NCI-H2081 (cell line): ENCODE measurements at places on chromosomes 1 and 21.

GRCh38 chr1:40847023-40847745 lies 15.0 kb downstream of the CITED4 start:
- DNase-seq = no peak

- DNase-seq = no peak
Observed at GRCh38 chr21:14762734-14763694, 216.9 kb upstream of the SAMSN1 start.

GRCh38 chr1:201937624-201938213 lies 8.6 kb downstream of the LMOD1 start:
- DNase-seq = no peak

DNA sequence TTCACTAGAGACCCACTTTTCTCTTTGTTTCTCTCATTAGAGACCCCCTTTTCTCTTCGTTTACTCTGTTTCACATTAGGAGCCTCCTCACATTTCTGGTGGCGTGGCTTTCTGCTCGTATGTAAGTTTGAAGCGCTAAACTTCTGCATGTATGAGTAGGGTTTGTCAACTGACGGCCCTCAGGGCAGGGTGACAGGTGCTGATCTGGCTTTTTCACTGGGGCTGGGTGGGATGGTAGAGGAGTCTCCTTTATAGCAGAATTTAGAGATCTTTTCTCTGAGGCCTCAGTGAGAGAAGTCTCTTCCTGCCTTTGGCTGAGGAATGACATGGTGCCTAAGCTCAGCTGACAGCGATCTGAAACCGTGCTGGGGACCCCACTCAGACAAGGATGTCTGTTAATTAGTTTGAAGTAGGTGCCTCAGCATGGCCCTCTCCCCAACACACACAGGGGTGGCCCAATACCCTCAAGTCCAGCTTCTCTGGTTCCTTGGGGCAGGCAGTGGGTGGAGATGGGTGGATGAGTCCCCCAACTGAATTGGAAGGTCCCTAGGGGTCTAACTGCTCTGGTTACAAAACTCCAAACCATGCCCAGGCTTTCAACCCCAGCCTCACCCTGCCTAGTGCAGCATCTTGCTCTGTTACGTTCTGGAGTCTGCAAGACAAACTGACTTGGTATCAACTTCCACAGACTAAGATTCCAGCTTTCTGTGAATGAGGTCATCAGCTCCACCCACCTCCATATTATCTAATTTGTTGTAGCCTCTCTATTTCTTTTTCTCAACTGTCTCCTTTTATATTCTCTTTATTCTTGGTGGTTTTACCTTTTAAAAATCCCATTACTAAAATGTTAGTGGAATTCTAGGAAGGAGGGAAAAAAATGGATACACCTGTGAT lies 3.2 kb downstream of the SLC1A7 start:
- DNase-seq = no peak

DNA sequence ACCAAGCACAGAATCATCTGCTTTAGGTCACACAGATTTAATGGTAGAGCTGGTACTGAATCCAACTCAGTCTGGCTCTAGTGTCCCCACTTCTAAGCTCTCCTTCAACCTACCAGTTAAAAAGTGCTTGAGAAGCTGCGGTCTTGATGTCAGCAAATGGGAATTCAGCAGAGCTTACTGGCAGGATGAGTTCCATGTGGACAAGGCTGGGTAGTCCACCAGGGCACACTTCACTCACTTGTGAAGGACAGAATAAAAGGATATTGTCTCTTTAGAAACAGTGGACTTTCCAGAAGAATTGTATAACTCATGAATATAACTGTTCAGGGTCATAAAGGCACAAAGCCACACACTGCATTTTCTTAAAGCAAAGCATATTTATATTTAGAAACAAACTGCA lies 35.1 kb upstream of the GUCA2B start:
- DNase-seq = no peak

DNA sequence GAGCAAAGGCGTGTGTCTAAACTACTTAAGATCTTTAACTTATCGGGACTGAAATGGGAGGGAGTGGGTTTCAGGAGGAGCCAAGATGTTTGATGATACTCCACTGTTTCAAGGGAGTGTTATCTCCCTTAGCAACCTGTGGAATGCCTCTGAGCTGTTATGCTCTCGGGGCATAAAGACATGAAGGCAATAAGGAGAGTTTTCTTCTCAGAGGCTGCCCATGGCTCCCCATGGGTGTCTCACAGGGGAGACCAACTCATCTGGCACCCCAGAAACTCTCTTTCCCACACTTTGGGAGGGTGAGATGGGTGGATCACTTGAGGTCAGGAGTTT lies 130.0 kb downstream of the LIPI start:
- DNase-seq = no peak

- DNase-seq = no peak
Observed at GRCh38 chr1:154765970-154766369, 104.1 kb downstream of the KCNN3 start.

GRCh38 chr1:244239261-244239770 lies 188.2 kb downstream of the ZBTB18 start:
- DNase-seq = no peak

DNA sequence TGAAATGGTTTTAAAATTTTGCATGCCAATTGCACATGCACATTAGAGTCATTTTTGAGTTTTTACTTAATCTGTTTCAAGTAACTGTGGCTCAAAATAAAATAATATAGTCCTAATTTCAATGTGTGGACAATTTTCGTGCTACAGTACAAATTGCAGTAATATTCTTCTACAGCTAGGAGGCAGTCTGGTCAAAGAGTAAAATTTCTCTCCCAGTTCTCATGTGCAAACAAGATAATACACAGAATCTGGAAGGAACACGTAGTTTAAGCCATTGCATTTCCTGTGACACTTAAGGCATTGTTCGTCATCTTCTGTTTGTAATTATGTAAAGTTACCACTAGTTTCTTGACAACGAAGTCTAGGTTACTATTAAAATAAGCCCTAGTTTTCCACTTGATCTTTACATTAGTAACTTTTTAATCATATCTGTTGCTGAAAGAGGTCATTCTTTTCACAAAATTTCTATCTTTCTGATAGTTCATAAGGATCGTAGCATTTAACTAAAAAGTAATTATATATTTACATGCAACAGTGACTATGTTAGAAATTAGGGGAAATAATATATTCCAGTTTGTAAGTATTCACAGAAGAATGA lies 28.9 kb downstream of the ODR4 start:
- peak; percentile 23 for DNase-seq

DNA sequence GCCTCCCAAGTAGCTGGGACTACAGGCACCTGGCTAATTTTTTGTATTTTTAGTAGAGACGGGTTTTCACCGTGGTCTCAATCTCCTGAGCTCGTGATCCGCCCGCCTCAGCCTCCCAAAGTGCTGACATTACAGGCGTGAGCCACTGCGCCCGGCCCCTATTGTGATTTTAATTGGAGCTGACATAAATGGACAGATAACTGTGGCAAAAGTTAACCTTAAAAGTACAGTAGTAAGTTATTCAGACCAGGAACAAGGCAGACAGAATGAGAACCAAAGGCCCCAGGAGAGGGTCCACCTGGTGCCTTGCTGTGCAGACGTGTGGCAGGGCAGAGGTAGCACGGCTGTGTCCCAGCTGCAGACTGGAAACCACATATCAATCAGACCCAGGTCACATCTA lies 11.0 kb downstream of the TMEM201 start:
- DNase-seq = no peak

DNA sequence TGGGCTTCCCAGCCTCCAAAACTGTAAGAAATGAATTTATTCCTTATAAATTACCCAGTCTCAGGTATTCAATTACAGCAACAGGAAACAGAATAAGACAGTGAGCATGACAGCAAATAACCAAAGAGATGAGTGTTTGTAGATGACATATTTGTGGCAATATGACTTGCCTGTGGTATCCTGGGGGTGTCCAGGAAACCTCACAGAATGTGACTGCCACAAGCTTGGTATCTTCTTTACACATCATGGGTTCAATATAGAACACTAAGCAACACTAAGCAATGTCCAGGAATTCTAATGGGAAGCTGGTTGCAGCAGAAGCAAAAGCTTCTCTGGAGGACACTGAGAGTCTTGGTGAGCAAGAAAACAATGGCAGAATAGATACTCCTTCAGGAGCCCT lies 236.4 kb upstream of the BEND5 start:
- DNase-seq = no peak

- no peak for DNase-seq
Observed at GRCh38 chr1:221497046-221497445, 244.8 kb downstream of the DUSP10 start.
